ENCODE measurements at places on chromosomes 6 and 20.

GRCh38 chr6:150220634-150221551 lies 78.0 kb downstream of the PPP1R14C start:
- no peak for DNase-seq

DNA sequence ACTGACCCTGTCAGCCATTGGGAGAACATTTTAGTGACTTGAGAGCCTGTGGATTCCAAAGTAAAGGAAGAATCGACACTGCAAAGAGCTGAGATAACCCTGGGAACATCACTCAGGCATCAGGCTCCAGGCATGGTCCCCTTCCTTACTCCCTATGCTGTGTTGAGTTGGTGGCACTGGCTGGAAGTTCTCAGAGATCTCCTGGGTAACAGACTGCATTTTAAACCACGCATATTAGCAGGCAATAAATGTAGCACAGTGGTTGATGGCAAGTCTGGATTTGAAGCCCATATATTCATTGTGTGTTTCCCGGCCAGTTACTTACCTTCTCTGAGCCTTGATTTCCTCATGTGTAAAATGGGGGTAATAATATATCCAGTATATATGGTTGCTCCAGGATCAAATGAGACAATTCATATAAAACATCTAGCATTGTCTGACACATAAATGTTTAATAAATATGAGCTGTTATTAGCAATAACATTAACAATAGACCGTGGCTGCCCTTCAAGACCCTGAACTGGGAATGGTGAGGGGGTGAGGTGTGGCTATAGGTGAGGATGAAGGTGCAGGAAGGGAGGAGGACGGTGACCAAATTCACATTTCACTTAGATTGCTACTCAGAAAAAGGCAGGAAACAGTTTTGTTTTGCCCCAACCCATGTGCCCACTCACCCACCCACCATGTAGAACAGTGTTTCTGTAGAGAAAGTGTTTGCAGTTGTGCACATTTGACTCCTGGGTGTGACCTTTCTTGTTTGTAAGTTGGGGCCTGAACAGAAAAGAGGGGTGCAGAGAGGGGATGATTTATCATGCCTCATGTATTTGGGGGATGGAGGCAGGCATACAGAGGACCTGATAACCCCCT lies 2.1 kb downstream of the PLCG1 start:
- no peak for DNase-seq

DNA sequence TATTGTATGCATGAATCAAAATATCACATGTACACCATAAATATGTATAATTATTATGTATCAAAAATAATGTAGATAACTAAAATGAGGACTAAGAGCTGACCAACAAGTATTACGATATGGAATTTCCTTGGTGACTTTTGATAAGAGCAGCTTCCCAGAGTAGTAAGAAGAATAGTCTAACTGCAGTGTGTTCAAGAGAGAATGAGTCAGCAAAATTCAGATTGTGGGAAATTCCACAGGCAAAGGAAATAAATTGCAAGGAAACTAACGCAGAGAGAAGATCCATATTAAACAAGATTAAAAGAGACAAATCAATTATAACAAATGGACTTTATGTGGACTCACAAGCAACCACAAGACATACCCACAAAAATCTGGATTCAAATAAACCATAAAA lies 26.4 kb downstream of the FRK start:
- DNase-seq, result no peak

DNA sequence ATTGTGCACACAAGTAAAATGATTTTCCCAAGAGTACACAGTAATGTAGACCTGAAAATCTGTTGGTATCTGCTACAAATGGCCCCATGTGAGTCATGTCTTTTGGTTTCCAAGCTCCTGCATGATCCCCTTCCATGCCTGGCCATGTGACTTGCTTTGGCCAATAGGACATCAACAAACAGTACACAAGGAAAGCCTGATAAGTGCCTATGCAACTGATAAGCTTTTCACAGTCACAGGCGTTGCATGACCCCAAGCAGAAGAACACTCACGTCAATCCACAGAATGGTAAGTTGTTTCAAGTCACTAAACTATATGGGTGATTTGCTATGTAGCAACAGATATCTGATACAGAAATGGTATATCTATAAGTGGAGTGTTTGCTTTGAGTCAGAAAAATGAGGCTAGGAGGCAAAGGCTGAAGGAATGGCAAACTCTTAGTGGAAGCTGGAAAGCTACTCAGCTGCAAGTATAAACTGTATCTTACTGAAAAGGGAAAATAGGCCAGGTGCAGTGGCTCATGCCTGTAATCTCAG lies 160.1 kb upstream of the BEND3 start:
- DNase-seq, result no peak

DNA sequence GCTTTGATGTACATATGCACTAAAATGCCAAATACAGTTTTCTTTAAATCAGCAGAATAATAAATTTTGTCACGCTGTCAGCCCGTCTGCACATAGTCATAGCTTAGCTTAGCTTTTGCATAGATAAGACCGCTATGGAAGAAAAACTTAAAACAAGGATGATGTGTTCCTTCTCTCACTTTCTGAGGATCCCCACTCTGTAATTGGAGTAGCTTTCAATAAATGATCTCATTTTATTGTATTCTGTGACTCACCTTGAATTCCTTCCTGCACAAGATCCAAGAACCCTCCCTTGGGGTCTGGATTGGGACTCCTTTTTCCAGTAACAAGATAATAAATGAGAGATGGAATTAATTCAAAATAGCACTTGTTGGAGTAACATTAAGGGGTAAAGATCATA lies 186.2 kb downstream of the CDH26 start:
- DNase-seq, result no peak

- no peak for DNase-seq
These were observed 3.4 kb downstream of the KCNB1 start for GRCh38 chr20:49478754-49479689.

DNA sequence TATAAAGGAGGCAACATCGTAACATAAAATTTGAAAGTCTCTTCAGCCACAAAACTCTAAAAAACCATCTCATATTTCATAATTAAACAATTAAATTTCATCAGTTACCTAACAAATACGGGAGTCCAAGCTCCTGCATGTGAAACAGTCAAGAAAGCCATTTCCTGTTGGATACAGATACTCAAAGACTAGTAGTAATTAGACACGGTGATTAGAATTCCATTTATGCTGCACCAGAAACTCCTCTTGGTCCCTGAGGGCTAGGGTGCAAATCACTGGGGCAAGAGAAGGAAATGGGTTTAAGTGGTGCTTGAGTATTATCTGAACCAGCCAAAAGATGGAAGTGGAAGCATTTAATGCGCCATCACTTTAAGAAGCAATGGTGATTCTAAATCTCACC lies 27.4 kb downstream of the TRAM2 start:
- no peak for DNase-seq

DNA sequence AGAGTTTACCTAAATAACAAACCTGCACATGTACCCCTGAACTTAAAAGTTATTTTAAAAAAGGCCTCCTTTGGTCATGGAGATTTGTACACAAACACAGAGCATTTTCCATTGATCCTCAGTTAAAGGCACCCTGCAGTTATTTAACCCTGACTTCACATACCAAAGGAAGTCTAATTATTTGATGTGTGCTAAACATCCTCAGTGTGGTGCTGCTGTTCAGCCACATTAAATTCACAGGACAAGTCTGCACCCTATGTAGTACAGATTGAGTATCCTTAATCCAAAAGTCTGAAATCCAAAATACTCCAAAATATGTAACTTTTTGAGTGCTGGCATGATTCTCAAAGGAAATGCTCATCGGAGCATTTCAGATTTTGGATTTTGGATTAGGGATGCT lies 21.4 kb downstream of the KCNQ5 start:
- DNase-seq, result no peak

GRCh38 chr20:50834599-50835005 lies 39.7 kb downstream of the BCAS4 start:
- no peak for DNase-seq

GRCh38 chr6:2841264-2842138 lies at the start of gene SERPINB1:
Gene SERPINB1, minus strand, starts transcription at chr6:2841863. Its CDS starts 1,277 bp downstream, at chr6:2840586.
- peak; percentile 79 for DNase-seq

- DNase-seq, result no peak
These were observed 4.9 kb downstream of the GCM1 start for GRCh38 chr6:53143710-53144109.

DNA sequence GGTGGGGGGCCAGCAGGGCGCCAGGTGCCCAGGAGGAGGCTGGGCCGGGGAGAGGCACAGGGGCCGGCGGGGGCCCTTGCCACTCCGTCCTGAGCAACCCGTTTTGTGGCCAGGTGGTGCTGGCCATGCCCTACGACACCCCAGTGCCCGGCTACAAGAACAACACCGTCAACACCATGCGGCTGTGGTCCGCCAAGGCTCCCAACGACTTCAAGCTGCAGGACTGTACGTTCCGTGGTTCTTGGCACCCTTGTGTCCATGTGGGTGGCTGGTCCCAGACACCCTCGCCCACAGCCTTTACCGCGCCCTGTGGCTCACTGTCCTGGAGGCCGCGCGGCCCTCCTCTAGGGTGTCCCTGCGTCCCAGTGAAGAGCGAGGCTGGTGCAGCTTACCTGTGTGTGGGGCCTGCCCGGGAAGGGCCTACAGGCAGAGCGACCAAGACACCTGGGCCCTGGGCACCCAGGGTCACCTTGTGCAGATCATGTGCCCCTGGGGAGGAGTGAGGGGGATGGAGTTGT lies 28.7 kb downstream of the PYGB start:
- no peak for DNase-seq

DNA sequence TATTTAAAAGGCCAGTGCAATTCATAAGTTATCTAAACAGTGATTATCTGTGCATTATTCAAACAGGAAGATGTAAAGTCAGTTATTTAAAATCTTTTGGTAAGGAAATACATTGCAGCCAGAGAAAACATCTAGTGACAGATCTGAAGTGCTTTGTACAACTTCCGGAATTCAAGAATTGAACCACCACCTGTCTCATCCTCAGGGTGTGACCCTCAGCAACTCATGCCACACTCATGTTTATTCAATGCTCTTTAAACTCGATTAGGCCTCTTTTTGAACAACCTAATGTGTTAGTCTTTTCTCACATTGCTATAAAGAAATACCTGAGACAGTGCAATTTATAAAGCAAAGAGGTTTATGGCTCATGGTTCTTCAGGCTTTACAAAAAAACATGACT lies 62.6 kb upstream of the GGTLC1 start:
- DNase-seq, result no peak

GRCh38 chr6:15441215-15441868 lies 195.5 kb downstream of the JARID2 start:
- peak; percentile 49 for DNase-seq

- DNase-seq, result no peak
These were observed 96.1 kb downstream of the LAMA2 start for GRCh38 chr6:128979071-128979470.

- no peak for DNase-seq
These were observed 8.4 kb downstream of the STXBP5 start for GRCh38 chr6:147212622-147213021.

DNA sequence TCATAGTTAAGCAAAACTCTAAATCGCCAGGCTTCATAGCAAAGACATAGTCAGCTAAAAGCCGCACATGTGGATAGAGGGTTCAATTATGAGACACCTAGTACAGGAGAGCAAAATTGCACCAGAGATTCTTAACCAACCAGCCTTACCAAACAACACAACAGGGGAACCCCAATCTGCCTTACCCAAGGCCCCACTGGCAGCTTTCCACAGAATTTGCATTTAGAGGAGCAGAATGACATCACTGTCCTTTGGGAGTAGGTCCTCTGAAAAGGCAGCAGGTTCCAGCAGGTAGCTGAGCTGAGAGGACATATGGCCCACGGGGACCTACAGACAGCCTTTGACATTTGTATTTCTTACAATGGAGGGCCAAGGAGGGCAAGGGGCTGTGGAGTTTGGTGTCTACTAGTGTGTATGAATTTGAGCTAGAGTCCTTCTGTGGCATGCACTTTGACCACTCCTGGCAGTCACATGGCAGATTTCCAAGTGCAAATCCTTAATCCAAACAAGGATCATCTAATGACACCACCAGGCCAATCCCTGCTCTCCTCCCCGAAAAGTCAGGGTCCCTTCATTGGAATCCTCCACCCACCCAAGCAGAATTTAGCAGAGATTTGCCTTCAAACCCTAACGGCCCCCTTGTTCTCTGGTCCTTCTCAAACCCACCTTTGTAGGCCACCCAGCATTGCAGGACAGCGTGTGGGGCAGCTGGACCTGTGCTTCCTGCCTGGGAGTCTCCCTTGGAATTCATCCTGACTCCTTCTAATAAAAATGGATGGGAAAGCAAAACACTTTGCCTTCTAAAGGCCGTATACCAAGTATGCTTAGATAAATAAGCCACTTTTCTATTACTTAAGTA lies 171.2 kb upstream of the SUPT3H start:
- DNase-seq, result no peak

GRCh38 chr6:84243240-84243639 lies 15.8 kb upstream of the CEP162 start:
- DNase-seq, result no peak

- DNase-seq, result no peak
These were observed 242.1 kb downstream of the CDC5L start for GRCh38 chr6:44629636-44630035.

DNA sequence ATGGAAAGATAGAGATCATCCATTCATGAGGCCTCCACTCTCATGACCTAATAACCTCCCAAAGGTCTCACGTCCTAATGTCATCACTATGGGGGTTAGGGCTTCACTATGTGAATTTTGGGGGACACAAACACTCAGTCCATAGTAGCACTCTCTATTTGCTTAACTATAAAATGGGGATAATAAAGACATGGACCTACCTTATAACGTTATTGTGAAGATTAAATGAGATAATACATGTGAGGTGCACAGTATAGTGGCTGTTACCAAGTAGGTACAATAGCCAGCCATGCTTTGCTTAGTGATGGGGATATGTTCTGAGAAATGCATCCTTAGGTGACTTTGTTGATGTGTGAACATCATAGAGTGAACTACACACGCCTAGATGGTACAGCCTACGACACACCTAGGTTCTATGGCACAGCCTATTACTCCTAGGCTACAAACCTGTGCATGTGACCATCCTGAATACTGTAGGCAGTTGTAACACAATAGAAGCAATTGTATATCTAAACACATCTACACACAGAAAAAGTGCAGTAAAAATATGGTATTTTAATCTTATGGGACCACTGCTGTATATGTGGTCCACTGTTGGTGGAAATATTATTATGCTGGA lies 39.7 kb downstream of the PPP1R14C start:
- DNase-seq, result no peak

DNA sequence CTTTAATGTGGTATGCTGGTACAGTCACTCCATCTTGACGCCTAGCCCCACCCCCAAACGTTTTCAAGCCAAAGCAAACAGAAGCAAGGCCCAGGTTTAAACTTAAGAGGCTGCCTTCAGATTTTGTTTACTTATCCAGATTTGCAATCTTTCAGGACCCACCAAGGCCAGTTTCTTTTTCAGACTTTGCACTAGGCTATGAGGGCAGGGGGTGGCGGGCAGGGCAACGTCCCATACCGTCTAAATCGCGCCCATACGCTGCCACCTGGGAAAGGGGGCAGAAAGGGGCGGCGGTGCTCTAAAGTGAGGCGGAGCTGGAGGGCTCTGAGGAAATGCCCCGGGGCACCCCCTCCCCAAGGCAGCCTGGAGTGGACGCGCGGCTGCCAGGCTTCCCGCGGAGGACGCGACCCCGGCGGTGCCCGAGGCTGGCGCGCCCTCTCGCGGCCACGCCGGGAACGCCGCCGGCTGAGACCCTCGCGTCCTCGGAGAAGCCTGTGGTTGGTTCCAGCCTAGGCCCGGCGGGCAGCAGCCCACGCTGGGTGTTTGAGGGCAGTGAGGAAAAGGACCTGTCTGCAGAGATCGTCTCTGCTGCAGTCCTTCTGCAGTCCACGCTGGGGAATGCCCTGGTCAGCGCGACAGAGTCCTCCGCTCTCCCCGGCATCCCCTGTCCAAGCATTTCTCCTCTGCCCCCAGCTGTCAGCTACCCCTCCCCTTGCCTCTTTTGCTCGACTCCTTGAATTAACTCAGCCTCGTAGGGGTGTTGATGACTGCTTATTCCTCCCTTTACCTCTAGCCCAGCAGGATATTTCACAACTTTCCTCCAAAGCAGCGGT lies 129.2 kb upstream of the PRND start:
- peak; percentile 64 for DNase-seq

Data from liver (tissue), 10 donors.